AG04449 (cell line): ENCODE measurements at places on chromosomes 4 and X.

GRCh38 chrX:8873102-8873501 is 71.9 kb upstream of the FAM9A start:
- no peak for DNase-seq

GRCh38 chrX:105821471-105822121 is 743 bp upstream of the NRK start:
- no peak for DNase-seq

DNA sequence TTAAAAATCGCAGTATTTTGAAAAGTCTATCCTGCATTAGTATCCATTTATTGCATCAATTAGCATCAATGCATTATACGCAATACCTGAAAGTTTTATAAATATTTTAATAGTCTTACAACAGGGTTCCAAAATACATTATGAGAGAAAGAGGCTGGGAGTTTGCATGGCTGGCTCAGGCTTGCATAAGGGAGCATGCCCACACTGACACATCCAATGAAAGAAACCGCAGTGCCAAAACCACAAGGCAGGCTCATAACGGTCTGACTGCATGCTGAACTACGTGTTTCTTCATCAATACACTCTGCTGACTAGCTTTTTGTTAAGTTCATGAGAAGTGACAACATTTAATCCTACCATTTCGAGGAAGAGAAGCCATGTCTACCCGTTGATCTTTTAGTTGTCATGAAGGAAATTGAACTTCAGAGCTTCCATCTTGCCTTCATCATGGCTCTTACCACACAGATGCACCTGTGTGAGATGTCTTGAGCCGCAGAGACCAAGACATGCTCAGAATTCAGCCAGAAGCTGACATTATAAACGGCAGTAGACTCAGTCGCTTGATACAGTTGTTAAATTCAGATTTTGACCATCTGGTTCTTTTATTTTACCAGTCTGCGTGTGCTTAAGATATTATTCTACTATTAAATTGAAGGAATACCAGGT is 168.8 kb upstream of the FRG1 start:
- no peak for DNase-seq

DNA sequence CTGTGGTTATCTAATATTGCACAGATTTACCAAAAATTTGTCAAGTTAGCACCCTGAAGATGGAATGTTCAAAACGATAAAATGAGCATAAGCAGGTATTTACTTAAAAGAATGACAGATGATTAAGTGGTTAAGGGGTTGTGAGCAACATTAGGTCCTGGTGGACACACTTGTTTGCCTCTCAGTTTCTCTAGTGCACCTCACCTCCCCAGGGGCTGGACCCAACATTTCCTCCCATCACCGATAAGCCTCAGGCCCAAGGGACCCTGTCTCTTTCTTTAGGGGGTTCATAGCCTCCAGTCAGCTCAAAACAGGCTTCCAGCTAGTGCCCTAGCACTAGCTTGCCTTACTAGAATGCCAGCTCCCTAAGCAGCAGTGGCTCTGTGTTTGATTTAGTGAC is 88.0 kb downstream of the ATP11C start:
- no peak for DNase-seq

DNA sequence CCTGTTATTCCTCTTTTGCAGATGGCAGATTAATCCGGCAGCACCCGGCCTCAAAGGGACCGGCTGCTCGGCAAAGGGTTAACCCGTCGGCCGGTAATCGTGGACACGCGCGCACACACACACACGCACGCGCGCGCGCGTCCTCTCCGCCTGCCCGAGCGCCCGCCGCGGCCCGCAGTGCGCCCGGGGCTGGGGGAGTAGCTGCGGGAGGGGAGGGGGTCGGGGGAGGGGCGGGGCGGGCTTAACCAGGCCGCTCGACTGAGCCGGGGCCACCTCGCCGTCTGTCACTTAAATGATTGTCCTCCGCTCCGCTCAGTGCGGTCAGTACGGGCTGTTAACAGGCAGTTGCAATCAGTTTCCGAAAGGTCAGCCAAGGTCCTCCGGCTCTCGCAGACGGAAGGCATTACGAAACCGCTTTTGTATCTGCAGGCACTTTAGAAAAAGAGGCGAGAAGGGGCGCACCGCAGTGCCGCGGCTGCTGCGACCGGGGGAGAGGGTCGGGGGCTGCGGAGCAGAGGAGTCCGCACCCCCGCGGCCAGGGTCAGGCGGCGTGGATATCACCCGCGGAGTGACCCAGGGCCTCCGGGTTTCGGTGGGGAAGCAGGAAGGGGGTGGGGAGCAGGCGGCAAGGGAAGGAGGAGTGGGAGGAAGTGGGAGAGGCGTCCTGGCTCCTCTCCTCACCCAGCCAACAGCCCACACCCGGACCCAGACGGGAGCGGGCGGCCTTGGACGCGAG is 57.3 kb upstream of the BCOR start:
- no peak for DNase-seq

DNA sequence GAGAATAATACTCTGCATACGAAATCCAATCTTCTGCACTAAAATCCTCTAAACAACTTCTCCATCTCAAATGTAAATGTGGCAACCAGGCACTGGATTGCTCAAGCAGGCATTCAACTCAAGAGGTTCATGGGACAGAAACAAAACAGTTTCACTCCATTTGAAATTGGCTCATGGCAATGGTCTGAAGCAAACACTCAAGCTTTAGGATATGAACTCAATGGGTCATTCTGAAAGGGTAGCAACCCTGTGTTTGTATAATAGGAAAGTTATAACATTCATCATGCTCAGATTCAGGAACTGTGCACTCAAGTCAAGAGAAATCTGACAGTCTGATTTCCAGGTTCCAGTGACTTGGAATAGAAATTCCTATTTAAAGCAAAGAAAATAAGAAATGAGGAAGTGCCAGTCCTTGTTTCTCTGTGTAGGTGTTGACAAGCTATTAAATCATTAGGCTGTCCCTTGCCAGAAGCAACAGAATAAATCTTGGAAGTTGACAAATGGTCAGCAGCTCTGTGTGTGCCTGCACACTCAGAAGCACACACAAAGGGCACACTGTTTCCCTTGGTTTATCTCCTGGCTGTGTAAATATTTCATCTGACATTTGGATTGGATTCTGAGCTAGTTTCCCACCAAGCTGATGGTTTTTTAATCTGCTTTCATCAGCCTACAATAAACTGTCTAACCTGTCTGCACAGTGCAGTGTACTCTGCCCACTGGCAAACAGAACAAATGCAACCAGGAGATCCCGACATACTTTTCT is 75.9 kb upstream of the CITED1 start:
- no peak for DNase-seq

DNA sequence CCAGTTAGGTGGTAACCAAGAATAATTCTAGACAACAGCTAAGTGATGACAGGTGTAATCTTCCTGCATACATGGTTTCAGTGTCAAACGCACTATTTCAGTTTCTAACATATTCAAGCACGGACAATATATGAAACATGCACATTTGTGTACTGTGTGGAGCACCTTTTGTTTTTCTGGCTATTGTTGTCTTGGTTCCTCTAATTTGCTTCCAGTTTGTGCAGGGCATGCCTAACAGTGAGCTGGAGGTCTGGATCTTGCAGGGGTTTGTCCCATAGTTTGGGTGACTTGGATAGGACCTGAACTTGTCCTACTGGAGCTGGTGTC is 70.5 kb upstream of the TBC1D9 start:
- no peak for DNase-seq

GRCh38 chr4:24802648-24803047 is 7.3 kb downstream of the SOD3 start:
- no peak for DNase-seq

DNA sequence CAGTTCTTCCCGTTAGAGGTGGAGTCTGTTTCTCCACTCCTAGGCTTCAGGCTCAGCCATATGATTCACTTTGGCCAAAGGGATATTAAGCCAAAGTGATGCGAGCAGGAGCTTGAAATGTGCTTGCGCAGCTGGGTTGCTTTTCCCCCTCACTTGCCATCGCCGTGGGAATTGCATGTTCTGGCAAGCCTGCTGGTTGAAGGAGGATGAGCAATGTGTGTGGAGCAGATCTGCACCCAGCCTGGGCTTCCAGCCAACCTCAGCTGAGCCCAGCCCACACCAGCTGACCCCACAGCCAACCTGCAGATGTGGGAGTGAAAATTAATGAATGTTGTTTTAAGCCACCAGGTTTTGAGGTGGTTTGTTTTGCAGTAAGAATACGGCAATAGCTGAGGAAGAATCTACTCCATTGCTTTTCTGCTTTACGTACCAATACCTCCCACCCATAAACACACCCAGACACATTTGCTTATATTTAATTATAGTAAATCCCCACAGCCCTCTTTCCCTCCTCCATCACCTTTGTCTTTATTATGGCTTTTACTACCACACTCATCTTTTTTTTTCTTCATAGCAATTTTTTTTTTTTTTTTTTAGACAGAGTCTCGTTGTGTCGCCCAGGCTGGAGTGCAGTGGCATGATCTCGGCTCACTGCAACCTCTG is 132.8 kb upstream of the FUNDC1 start:
- peak; percentile 38 for DNase-seq

DNA sequence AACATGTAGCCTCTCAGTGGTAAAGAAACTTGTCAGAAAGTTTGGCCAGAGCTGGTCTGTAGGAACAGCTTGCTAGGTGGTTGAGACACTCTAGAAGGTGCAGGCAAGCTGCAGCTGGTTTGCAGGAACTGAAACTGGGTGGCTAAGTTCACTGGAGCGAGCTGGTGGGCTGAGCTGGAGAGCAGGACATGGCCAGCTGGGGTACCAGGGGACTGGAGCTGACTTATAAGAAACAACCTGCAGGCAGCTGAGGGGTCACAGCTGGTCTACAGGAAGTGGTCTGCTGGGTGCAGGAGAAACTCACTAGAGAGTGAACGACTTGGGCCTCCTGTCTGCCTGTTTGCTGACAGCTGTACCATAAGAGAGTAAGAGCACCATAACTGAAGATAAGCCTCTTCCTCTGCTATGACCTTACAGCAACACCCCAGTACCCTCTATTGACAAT is 157.1 kb upstream of the LNX1 start:
- no peak for DNase-seq

DNA sequence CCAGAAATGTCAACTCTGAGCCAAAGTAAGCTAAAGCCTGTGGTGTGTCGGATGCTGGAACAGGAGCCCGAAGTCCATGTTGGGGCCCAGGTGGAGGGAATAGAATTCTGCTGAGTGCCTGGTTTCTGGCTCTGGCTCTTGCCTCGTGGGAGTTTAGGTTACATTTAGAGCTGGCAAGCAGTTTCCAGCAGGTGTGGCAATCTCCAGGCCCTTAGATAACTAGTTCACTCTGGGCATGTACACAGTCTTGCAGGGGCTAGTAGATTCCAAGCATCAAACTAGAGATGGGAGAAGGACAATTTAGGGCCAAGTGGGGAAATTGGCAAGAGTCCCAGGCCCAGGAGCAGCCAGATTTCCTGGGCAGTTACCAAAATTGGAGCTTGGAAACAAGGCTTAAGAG is 56.3 kb upstream of the STOX2 start:
- DNase-seq, result no peak

DNA sequence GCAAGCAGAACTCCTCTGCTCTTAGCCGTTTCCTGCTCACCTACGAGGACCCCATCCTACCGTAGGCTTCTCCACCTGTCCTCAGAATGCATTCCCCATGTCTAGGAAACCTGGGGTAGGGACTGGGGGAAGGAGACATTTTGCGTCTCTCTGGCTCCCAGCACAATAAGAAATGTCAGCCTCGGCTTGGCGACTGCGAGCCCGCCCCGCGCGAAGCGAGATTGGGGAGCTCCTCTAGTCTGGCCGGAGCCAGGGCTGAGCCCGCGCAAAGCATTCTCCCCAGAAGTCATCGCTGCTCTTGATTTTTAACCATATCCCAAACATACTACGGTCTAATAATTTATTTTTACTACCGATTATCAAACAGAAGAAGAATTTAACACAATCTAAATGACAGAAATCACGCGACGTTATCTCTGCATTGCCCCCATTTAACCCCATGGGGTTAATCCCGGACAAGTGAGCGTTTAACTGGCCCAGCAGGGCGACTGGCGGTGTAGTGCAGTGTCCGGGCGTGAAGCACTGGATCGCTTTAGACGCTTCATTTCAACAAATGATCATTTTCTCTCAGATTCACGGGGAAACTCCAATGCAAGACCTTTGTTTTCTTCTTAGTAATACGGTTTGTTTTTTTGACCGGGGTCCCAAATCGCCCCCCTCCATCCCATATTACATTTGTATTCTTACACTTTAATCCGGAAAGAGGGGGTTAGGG is 8.0 kb upstream of the PITX2 start:
- DNase-seq, result no peak

GRCh38 chr4:152265149-152265621 is 270.7 kb downstream of the FBXW7 start:
- DNase-seq, result no peak

DNA sequence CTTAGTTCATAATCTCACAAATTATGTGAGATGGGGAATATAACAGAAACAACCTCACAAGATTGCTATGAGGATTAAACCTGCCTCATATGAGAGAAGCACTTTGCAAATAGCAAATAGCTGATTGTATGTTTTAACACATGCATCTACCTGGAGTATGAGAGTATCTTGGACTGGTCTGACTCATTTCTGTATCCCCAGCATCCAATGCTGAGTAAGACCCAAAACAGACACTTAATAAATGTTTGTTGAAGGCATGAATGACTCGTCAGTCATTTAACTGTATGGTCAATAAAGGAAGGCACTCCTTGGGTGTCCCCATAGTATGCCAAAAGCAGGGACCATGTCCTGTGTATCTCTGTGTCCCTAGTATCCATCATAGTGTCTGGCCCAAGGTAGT is 350.9 kb upstream of the F9 start:
- DNase-seq, result no peak

- DNase-seq, result no peak
These were observed 550 bp downstream of the ADGRA3 start for GRCh38 chr4:22515145-22515887.

DNA sequence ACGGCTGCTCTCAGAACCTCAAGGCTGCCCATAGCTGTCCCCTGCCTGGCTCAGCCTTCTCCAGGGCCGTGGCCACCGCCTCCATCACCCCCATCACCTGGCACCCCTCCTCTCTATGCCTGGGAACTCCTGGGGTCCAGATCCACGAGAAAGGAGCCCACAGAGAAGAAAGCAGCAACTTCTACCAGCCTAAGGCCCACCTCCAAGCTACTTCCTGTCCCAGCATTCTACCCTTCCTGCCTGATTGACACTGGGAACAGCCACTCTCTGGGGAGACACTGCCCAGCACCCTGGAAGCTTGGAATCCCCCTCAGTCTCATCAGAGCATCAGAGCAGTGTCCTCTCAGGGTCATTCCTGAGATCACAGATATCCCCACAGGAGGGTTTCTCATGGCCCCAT is 36.9 kb upstream of the PROM1 start:
- DNase-seq, result no peak
